ENCODE measurements at places on chromosomes 2 and 18.

DNA sequence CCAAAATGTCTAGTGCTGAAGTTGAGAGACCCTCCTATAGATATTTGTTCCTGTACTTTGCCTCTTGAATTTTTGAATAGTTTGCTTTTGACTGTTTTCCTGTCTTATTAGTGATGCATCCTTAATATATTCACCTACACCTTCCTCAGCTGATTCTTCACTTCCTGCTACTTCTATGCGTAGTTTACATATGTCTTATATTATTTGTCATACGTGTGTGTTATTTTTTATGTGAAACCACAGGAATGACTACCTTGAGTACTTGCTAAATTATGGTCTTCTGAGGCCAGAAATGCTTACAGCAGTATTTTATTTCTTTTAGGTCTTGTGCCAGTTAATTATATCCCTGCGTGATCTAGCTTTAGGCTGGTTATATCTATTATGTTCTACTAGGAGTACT, 9.9 kb downstream of the UBE2E3 start:
- DNase-seq: no peak

DNA sequence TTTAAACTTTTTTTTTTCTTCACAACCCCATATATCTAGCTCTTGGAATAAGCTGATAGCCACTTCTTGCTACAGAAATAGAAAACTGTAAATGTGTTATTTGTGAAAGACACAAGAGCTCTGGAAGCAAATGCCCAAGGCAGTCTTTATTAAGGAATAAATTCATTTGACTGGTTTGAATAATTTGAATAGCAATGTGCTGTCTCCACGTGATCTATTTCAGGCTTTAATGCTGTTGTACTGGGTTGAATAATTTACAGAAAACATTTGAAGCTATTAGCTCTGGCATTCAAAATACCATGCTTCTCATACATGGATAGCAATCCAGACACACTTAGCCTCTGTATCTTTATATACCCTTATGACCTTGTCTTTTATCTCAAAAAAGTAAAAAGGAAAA, 366.7 kb upstream of the KCNJ3 start:
- DNase-seq: no peak

DNA sequence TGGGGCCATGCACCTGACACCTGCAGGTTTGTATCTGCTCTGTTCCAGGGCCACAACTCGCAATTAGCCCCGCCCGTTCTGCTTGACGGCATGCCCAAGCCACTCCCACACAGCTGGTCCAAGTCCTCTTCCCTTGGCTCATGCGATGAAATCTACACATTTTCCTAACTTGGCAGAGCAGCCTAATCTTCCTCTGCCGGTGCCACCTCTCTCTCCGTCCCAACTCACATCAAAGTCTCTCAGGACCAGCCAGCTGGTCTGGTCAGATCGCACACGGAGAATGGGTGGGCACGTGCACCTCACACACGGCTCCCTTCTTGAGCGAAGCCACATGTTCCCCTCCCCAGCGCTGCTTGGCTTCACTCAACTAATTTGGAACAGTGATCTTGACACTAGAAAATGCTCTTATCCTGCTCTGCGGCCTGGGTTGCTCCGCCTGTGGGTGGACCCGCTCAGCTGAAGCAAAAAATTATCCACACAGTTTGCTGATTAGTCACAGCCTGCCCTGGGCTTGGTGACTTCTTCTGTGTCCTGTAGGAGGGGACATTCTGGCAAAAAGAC, 176.7 kb downstream of the NRP2 start:
- DNase-seq: no peak

DNA sequence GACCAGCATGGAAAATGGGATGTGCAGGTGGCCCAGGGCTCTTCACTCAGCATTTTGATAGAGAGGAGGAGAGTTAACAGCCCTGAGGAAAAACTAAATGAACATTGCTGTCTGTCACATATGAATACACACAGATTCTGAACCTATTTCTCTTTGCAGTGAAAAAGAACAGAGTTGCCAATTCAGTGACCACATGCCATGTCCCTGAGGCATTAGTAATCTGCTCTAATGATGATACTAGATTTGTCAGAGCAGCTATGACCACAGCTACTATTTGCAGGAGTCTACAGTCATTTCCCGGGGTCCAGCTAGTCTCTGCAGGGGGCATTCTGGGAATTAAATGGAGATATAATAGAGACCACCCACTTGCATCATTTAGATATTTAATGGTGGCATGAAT, 267.6 kb downstream of the TMX3 start:
- no peak for DNase-seq

DNA sequence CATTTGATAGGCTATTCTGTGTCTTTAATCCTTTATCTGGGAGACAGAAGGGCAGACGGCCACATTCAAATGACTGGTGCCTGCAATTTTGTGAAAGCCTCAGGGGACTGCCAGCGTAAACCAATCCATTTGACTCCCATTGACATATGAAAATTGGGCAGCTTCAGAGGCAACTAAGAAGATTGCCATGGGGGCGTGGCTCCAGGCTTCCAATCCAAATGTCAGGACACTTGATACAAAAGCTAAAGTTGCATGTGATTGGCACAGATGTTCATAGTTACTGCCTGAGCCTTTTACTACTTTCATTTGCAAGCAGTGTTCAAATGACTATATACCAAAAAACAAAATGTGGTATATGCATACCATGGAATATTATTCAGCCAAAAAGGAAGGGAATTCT, 42.0 kb downstream of the SPC25 start:
- DNase-seq: no peak

DNA sequence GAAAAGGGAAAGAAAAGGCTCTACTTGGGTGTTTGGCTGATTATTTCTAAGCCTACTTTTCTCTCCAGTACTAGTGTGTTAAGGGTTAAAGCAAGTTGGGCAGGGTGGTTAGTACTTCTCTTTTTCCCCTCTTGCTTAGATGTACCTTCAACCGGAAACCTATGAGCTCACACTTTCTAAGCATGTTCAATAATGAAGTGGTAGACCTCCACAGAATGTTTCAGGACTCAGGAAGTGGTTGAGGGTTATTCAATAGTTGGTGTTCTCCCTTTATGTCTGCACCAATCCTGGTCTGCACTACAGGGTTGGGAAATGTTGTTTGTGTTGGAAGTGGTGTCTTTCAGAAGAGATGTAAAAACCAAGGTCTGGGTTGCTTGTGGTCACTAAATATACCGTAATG, 137.1 kb downstream of the ZEB2 start:
- no peak for DNase-seq

GRCh38 chr18:23599809-23600208, 13.5 kb upstream of the NPC1 start:
- no peak for DNase-seq

DNA sequence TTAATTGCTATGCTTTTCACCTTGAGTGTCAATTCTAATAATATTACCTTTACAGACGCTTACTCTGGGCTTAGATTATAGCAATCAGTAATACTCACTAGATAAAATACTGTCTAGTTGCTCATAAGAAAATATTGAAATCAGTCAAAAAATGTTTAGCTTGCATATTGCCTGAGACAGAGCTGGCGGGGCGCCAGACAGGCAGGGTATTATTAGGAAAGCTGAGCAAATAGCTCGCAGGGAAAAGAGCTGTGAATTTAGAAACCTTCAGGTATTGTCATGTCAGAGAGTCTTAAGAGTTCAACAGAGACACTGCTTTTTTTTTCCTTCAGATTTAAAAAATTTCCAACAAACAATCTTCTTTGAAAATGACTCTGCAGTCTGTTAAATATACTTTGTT, 118.4 kb downstream of the MEIS1 start:
- no peak for DNase-seq

DNA sequence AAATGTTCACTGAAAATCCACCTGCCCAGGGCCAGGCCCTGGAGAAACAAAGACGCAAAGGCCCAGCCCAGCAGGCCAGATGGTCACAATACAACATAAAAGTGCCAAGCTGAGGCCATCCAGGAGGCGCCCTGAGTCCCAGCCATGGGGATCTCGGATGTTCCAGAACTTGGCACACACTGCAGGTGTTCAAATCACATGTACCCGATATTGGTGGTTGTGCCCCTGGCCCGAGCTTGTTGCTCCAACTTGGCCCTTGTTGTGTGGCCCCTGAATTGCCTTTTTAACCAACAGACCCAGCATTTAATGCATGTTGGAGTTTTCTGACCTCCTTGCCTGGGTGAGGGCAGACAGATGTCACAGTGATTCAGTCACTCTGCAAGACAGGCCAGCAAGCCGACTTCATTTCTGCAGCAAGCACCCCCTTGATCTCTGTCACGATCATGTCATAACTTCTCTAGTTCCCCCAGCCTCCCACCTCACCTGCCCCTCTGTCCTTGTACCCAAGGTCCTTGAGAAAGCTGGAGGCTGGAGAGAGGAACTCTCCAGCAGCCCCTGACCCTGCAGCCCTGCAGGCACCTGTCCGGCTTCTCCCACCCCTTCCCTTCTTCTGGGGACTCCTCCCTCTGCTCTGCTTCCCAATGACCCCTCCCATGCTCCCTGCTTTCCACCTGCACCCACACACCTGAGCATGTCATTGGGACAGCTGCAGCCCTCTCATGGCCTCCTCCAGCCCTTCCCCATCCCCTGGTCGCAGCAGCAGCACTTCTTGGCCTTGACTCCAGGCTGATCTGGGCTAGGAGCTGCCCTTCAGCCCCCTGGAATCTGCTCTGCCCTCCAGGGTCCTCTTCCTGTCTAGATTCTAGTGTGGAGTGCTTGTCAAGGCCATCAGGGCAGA, 9.1 kb downstream of the NGEF start:
- DNase-seq: no peak

DNA sequence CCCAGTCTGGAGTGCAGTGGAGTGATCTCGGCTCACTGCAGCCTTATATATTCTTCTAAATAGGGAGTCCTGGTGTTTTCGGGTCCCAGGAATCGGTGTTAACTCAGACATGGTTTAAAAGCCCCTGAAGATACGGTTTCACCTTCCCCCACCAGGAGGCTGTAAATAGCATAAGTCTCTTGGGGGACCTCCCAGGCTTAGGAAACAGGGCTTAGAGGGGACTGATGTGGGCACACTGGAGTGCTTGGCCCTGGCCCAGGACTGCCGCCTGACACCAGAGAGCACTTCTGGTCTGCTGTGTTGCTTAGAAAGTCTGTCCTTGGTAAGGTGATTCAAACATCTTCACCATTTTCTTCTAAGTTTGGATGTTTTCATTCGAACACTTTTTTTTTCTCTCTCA, 39.7 kb upstream of the MAP4K4 start:
- no peak for DNase-seq

GRCh38 chr18:52333860-52334259, 6.1 kb upstream of the DCC start:
- no peak for DNase-seq

DNA sequence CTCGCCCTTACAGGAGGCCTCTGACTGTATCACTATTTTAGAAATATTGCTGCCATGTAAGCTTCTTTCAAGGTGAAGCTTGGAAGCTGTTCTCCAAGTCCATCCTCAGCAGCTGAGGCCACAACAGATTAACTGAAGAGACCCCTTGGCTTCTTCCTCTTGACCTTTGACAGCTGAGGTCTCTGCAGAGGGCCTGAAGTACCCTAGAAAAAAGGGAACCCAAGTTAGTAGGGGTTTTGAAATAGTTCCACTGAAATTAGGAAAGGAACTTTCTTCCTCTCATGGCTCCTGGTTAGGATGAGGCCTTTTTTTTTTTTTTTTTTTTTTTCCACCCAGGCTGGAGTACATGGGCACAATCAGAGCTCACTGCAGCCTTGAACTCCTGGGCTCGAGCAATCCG, 15.5 kb upstream of the IHH start:
- DNase-seq: no peak

GRCh38 chr2:169232551-169233154, 129.7 kb downstream of the LRP2 start:
- no peak for DNase-seq

DNA sequence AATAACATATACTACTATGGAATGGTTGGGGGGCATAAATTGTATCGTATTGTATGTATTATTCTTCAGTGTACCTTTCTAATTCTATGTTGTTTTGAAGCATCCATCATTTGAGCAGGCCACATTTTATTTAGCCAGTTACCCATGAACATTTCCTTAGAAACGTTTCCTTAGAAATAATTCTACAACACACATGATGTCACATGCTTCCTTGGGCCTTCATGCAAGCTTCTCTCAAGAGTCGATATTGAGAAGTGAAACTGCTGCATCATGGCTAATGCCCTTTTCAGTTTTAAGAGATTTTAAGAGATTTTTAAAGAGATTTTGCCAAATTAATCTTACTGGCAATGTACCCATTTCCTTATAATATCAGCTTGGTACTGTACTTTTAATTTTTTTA, 63.9 kb downstream of the ALPK2 start:
- DNase-seq: no peak

DNA sequence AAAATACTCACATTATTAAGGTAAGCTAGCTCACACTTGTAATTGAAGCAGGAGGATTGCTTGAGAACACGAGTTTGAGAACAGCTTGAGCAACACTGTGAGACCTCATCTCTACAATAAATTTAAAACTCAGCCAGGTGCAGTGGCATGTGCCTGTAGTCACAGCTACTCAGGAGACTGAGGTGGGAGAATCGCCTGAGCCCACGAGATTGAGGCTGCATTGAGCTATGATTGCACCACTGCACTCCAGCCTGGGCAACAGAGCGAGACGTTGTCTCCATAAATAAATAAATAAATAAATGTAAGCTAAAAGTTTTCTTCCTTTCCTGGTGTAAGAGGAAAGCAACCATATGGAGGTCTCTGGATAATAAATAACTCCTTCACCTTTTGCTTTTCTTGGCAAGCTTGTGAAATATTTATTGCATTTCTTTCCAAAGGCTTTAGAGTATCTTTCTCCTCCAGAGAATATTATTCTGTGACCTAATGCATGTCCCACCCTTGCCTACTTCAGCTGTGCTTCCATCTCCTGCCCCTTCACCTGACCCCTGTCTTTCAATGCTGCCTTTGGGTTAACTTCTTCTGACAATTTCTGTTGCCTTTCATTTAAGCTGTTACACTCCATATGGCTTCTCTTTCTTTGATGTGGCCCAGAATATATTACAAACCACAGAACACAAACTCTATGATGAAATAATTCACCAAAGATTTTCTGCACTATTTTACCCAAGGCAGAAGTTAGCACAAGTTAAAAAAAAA, 280.7 kb upstream of the RND3 start:
- no peak for DNase-seq

GRCh38 chr2:120826260-120826648, 90.6 kb downstream of the GLI2 start:
- DNase-seq: no peak

- no peak for DNase-seq
These were observed 90.1 kb upstream of the TGFA start for GRCh38 chr2:70643715-70644114.

GRCh38 chr2:129925381-129925780, 54.1 kb upstream of the RAB6C start:
- no peak for DNase-seq

DNA sequence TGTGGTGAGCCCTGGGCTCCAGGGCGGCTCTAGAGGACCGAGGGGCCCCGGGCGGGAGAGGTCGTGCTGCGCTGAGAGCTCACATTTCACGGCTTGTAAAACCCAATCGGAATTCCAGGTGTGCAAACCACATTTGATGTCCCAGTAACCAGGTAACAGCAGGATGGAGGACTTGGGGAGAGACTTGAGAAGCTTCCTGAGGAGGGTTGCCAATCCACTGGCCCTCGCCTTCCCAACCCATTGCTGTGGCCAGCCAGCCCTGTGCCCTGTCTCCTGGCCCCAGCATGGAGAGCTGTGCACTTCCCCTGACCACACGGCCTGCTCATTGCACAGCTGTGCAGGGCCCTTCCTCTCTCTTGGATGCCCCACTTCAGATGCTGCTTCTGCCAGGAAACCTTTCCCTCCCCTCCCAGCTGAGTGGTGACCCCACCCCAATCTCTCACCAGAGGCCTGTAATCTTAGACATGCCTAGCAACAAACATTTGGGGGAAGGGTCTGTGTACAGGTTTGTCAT, 39.6 kb downstream of the ASB1 start:
- no peak for DNase-seq
